ENCODE measurements at places on chromosomes 3 and 15. TPM values are rescaled to one million over a fixed set of nuclear protein-coding genes. Genes with fewer than 3 reads are reported as not detected.

Gene CBLB
- 6.5 TPM for total RNA-seq

DNA sequence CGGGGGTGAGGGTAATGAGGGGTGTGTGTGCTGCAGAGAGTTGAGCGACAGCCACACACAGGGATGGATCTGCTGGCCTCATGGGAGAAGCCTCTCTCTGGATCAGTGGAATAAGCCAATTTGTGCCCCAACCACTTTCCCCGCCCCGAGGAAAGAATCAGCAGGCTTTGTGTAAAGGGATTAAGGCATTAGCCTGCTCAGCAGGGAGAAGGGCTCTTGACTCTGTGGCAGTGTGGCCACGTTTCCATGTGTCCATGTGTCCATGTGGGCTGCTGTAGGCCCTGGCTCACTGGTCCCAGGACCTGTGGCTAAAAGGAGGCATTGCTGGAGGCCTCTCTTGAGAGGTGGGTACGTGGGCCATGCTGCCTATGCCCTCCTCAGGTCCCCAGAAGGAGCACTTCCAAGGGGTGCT, 104.7 kb downstream of the HMG20A start:
- DNase-seq = peak; percentile 51

- DNase-seq = peak; percentile 69
Observed at GRCh38 chr15:99437315-99438223, 128.2 kb upstream of the MEF2A start.

- no peak for DNase-seq
Observed at GRCh38 chr3:126373146-126373613, 16.0 kb upstream of the KLF15 start.

Gene UTS2B
- 0.28 TPM for total RNA-seq

DNA sequence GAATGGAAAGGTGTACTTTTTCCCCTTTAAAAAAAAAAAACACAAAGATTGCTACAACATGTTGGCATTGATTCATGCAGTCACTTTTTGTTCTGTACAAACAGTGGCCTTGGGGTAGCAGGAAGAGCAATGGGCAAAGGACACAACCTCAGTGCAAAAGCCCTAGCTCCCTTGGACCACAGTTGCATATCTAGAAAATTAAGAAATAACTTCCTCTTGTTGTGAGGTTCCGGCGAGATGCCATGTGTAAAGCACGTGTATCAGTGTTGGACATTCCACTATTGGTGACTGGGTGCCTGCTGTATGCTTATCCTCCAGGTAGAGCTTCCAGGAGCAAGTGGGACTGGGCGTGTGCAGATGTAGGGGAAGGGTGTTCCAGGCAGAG, 164.5 kb downstream of the THSD4 start:
- DNase-seq = no peak
